ENCODE measurements at places on chromosomes 1 and 21.

GRCh38 chr1:57489358-57490036 is 65.6 kb upstream of the DAB1 start:
- DNase-seq, result no peak

GRCh38 chr1:101745551-101746270 is 251.0 kb downstream of the OLFM3 start:
- DNase-seq, result no peak

DNA sequence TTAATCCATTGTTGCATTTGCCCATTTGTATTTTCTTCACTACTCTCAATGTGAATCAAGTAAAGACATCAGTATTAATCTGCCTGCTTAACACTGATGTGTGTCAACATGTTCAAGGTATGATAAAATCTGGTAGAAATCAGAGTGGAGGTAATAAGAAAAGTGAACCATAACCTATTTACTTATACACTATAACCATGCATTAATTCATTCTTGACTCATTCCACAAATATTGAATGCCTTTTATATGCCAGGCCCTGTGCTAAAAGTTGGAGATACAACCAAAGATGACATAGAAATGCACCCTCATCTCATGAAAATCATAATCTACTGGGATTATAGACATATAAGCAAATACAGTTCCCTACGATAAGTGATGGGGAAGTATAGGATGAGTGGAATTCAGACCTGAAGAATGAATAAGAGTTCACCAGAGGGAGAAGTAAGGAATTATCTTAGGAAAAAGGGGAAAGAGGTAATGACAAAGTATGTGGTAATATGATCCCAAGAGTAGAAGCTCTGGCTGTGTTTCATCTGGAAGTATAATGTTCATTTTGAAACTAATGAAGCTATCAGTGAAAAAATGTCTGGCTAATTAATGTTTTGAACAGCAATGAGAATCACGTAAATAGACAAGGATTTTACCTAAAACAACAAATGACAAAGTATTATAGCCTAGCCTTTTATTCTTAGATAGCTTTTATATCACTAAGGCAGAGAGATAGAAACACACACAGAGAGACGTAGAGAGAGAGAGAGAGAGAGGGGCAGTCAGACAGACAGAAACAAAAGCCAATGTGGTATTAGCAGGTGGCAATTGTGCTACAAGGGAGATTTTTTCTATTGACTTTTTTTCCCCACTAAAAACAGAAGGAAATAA is 7.0 kb upstream of the RWDD3 start:
- no peak for DNase-seq

DNA sequence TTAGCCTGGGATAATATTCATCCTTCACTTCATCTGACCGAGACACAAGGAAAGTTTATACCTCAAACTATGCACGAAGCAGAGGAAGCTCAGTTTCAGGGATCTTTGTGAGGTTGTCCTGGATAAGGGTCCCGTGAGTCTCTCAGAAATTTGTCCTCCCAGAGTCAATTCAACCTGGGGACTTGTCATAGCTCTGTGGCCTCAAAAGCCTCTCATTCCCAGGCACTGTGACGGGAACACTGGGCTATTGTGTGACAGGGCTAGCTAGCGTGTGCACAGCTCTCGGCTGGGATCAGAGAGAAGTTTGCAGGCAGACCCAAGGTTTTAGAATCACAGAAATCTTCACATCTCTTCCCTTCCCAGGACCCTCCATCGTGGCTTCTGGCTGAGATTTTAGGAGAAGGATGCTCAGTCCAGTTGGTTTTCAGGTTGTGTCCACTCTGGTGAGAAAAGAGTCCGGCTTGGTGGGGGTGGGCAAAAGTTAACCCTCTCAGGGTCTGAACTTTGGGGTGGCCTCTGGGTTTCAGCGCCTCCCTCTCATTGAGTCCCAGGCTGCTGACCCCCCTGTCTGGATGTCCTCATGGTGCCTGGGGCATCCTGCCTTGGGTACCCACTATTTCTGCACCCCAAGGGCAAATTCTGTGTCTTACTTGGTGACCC is 20.4 kb upstream of the LBR start:
- no peak for DNase-seq

DNA sequence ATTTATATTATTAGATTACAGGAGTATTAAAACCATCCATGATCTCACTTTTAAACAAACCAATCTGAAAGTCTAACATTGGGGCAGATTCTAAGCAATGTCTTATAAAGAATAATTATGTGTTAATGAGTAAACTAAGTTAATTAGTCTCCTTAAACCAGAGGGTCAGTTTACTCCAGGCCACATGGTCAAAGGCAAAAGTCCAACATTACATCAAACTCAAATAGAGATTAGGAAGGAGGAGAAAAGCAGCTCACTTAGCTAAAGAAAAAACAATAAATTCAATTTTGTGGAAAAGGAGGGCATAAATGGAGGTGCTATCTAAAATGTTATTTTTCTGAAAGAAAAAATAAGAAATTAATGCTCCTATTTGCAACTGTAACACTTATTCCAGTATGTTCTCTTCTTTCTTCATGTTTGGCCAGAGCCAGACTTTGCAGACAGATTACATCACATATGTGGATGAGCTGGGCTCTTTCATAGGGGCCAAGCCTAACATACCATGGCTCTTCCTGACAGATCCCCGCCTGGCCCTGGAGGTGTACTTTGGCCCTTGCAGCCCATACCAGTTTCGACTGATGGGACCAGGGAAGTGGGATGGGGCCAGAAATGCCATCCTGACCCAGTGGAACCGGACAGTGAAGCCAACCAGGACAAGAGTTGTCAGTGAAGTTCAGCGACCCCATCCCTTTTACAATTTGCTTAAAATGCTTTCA is 24.3 kb upstream of the FMO2 start:
- no peak for DNase-seq

- no peak for DNase-seq
These were observed 5.8 kb downstream of the CELSR2 start for GRCh38 chr1:109255097-109255651.

DNA sequence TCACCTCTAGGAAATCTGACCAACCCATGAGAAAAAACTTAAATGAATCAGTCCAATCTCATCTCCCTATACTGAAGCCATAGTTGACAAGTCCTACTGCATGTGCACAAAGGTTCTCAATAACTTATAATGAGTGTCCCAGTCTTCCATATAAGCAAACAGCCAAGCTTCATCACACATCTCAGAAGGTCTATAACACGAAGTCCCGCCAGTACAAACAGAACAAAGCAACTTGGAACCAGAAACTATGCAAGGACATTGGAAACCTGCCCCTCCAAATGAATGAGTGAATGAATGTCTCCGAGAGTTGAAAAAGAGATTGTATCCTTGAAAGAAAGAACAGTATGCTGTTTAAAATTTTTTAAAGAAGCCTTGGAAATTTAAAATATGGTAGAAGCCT is 53.6 kb upstream of the IPO9 start:
- DNase-seq, result no peak
